Stimulated activated CD8-positive, alpha-beta memory T cell treated with anti-CD3 and anti-CD28 coated beads, Interleukin-15, amount 100 ng/mL, for 48 hours (primary cell): ENCODE measurements at places on chromosomes 5 and 9.

- DNase-seq, result no peak
Observed at GRCh38 chr5:158801268-158801667, 298.4 kb downstream of the EBF1 start.

- peak; percentile 28 for DNase-seq
Observed at GRCh38 chr9:129270205-129270604, 92.1 kb upstream of the IER5L start.

DNA sequence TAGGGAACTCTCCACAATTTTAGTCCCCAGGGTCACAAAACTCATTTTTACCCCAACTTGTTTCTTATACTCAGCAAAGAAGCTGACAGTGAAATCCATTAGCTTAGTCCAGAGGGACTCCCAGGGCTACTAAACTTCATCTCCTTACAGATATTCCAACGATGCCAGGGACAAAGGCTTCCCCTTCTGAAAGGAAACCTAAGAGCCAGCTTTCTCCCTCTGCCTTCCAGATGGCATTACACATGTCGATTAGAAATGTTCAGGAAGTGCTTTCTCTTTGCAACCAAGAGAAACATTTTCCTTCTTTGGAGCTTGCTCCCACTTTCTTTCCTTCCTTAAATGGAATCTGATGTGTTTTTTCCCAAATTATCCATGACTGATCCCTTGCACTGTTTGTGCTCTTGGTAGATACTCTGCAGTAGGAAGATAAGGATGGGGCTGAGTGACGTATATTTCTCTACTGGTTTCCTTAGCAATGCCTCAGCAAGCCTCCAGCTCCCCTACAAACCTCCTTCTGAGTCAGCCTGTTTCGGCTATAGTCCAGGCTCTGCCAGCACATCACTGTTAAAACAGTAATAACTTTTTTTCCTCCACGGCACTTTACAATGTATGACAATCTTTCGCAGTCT is 43.0 kb upstream of the HTR4 start:
- no peak for DNase-seq

GRCh38 chr9:86079421-86079831 is 19.9 kb downstream of the GOLM1 start:
- DNase-seq, result no peak

- DNase-seq, result no peak
Observed at GRCh38 chr9:120841930-120842684, 615 bp downstream of the PSMD5 start.

DNA sequence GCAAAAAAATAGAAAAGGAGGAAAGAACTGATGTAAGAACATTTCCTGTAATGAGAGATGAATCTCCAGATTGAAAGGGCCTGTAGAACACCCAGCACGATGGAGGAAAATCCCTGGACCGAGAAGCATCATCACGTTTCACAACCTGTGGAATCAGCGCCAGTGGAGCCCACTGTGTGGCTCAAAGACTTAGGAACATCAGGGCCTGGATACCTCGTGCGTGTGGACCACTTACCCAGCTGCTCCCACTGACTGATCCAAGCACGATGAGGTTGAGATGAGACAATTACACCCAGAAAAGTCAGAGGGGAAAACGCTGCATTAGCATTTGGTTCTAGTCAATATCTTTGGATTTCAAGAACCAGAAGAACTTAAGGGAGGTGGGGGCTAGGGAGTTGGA is 224.6 kb downstream of the SYK start:
- DNase-seq, result no peak

DNA sequence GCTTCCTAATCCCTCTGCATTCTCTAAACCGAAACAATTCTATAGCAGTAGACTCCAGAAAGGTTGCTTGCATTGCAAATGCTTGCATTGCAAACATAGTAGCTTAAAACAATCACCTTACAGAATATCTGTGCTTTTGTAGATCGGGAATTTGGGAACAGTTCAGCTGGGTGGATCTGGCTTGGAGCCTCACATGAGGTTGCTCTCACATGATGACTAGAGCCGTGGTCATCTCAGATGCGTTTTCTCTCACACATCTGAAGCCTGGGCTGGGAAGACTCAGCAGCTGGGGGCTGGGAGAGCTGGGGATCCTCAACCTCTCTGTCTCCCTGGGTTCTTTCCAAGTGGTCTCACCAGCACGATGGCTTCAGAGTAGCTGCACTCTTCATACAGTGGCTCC is 127.8 kb downstream of the MSX2 start:
- DNase-seq, result no peak

GRCh38 chr5:55338810-55339243 is 31.0 kb downstream of the MTREX start:
- DNase-seq, result peak; percentile 40

- no peak for DNase-seq
Observed at GRCh38 chr5:42422656-42423280, 471 bp upstream of the GHR start.

- DNase-seq, result peak; percentile 20
Observed at GRCh38 chr9:121700165-121700831, 48.9 kb downstream of the DAB2IP start.

DNA sequence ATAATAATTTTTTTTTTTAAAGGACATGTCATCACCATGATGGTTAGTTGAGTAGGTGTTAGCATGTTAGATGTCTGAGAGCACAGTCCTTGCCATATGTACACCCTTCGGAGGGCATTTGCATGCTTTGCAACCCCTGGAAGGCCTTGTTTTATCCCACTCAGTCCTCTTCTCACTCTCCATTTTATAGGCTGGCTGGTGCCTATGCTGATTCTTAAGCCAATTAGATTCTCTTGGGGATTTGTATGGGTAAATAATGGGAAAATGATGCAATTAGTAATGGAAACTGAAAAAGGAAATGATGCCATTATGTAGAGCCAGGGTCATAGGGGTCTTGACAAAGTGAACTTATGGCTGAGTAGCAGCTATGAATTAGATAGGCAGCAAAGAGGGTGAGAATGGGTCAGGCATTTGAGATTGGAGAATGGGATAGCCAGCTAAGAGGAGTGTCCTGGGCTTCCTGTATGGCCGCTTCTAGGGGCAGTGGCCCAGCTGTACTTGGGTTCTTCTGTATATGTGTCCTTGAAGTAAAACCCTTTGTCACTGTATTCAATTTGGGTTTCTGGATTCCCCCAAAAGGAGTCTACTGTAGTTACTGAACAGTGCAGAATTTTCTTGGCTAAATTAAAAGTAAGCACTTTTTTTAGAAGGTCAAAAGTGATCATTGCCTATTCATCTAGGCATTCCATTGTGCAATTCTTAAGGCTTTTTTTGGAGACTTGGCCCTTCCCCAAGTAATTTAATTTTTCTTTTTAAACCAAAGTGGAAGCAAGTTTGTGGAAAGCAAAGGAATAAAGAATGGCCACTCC is 31.6 kb downstream of the LRRTM2 start:
- DNase-seq, result no peak

DNA sequence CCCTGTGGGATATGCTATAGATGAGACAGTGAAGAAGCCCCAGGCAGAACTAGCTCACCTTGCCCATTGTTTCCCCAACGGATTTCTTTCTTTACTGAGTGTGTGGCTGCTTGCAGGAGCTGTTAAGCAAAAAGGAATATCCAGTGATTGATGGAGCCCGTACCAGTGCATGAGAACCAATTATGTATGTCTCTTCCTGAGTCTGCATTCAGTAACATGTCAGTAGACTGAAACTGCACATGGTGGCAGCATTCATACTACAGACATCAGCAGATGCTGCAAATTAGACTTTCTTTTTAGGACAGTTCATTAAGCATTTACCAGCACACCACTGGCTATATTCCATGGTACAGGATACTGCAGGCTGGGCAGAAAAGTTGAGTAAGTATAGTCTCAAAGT is 90.3 kb upstream of the PLCXD3 start:
- no peak for DNase-seq

DNA sequence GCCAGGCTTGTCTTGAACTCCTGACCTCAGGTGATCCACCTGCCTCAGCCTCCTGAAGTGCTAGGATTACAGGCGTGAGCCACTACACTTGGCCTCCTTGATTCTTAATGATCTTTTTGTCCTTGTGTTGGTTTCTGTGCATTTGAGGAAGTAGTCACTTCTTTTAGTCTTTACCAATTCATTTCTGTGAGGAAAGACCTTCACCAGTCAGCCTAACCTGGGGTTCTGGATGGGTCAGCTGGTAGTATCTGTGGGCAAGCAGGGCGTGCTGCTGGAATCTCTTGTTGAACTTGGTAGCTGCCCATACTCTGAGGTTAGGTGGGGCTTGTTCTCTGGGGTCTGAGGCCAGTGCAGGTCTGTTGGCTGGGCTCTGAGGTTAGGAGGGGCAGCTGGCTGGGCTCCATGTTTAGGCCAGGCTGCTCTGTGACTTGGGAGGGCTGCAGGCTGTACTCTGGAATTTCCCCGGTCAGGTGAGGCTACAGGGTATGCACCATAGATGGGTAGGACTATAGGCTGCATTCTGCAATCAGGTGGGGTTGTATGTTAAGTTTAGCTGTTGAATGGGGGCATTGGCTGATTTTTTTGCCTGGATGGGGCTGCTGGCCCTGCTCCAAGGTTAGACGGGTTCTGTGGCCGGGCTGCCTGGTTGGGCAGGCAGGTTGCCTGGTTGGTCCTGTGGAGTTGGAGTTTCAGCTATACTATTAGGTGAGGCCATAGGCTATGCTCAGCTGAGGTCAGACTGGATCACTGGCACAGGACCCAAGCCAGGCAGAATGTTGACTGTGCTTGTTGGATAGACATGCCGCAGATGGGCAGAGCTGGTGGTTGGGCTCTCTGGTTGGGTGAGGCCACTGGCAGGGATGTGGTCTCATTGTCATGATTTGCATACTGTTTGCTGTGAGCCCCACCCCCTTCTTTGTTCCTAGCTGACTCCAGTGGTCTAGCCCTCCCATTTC is 19.2 kb downstream of the UBAP1 start:
- no peak for DNase-seq

DNA sequence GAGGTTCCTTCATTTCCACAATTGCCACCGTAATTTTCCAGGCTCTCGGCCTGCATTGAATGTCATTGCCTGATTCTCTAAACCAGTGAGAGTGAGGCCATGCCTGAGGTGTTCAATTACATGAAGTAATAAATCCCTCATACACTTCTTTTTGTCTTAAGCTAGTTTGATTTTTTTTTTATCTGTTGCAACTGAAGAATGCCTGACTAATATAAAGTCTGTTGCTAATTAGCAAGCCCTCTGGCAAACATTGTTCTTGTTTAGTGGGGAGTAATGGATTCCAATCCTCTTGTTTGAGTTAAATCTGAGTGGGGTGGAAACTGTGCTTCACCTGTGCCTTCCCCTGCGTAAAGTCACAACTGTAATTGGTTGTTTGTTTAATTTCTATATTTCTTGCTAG is 338.1 kb upstream of the ATP10B start:
- DNase-seq, result no peak

- DNase-seq, result no peak
Observed at GRCh38 chr5:132480893-132481595, 9.5 kb downstream of the IRF1 start.

- DNase-seq, result no peak
Observed at GRCh38 chr9:93059011-93059714, 662 bp downstream of the SUSD3 start.

DNA sequence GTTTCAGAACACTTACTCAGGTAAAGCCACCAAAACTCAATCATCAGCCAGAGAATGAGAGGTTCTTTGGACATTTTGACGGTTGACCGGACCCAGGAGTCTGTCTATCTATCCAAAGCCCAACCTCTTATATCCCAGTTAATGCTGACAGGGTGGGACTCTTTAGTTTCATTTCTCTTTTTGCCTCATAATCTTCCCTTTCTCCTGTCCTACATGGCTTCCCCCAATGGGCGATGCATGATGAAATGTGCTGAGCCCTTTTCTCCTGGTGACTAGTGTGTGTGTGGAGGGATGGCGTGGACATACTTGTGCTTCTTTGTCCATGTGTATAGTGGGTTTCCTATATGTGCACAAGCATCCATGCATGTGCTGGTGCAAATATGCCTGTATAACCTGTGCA is at the start of gene TIMD4:
Gene TIMD4, minus strand, starts transcription at position 102 of the 400 bp plus-strand sequence. Its CDS starts 28 bp downstream, at position 74.
- DNase-seq, result no peak

DNA sequence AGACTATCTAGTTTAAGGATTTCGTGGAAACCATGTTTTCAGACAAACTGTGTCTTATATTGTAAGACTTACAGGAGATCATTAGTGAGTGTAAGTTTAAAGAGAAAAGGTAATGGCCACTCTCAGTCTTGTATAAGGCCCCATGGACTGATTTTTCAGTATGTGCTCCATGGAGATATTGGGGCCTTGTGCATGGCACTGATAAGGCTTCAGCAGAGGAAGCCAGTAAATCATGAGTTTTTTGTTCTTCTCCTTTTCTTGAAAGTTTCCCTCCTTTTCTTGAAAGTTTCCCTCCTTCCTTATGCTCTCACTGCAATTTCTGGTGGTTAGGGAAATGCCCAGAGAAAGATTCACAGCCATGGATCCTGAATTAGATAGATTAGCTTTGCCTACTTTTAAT is 471.3 kb downstream of the LRRC70 start:
- DNase-seq, result no peak

DNA sequence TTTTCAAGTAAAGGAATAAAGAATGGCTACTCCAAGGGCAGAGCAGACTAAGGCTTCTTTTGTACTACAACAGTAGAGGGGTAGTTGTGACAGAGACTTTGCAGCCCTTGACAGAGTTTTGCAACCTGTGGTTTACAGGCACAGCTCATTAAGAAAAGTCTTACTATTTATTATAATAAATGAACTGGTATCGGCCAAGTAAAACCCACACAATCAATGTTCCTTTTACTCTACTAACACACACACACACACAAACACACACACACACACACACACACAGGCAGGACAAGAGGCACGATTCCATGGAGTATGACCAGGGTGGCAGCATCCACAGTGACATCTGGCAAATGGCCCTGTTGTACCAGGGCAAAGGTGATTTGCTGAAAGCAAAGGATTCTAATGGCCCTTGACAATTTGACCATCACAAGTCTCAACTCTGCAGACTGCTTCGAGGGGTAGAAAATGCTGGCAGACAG is 59.1 kb upstream of the GOLPH3 start:
- no peak for DNase-seq

DNA sequence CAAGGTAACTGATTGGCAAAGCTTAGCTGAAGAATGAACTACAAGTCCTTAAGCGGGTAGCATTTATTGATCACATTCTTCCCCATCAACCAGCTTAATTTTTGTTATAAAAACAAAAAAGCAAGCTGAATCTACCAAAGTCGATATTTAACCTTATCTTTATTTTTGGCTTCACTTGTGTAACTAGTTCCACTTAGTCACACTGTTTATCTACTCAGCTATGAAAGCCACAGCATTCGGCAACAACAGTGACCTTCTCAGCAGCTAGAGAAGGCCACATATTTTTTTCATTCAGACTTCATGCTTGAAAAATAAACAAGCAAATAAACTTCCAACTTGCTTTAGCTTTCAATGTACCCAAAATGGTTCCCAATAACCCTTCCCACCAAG is 69.4 kb downstream of the KLHL3 start:
- DNase-seq, result no peak

GRCh38 chr9:5336688-5337087 is 3.0 kb downstream of the RLN1 start:
- DNase-seq, result no peak
